Stimulated activated naive CD4-positive, alpha-beta T cell treated with Interleukin-2 at 50 U/mL for 16 hours (primary cell): ENCODE measurements at places on chromosomes 7 and 10.

- no peak for DNase-seq
These were observed 14.1 kb upstream of the CXCL12 start for GRCh38 chr10:44398747-44399658.

DNA sequence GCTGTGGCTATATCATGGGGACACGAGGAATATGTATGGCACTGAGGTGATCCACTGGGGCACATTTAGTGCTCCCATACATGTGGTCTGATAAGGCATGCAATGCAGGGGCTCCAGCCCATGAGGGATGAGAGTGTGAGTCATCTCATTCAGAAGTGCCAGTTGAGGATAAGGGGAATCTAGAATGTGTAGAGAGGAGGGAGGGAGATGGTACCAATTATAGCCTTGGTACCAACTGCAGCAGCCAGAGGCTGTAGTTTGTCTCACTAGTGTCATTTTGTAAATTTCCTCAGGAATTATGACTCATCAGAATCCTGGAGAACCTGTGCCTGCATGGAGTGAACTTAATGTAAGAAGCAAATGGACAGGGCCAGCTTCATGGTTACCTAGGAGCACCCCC lies 46.2 kb downstream of the LAMB4 start:
- DNase-seq = no peak

DNA sequence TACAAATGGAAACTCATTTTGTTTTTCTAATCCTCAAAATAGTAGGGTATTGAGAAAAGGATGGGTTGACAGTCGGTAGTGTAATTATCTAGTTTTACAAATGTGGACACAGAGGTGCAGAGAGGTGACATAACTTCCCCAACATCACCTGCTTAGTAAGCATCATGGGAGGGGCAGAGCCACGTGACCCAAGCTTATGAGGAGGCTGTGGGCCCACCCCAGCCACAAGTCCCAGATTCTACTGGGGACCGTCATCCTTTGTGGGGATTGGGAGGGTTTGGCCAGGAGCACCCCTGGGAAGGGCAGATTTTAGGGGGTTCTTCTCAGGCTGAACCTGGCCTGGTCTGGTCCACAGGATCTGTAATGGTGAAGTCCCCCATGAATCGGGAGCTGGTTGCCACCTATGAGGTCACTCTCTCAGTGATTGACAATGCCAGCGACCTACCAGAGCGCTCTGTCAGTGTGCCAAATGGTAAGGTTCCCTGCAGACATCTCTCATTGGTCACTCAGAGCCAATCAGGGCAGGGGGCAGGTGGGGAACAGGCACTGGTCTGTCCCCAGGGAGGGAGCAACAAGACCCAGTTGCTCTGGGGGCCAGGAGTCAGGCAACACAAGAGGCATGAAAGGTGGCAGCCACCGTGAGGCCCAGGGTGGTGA lies 23.6 kb upstream of the VSIR start:
- no peak for DNase-seq

- no peak for DNase-seq
These were observed 237.4 kb downstream of the FOXP2 start for GRCh38 chr7:114652041-114652440.

DNA sequence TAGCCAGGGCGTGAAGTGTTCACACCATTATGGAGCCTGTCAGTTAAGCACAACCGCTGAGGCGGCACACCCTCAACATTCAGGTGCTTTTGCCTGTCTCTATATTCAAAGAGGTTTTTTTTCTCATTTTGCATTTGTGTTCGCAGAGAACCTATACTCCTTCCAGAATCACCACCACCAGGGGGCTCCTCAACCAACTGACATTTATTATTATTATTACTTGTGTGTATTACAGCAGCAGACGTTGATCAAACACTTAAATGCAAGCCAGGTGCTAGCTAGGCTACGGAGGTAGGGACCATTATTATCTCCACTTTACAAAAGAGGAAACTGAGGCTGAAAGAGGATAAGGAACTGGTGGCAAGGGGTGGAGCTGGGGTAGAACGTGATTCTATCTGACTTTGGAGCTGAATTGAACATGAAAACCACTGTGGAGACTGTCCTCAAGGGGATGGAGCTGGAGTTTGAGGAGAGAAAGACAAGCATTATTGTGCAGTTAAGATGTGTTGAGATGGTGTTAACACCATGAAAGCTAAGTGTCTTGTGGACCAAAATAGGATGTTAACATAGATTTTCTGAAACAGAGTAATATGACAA lies 133.8 kb upstream of the PLXNA4 start:
- peak; percentile 7 for DNase-seq

DNA sequence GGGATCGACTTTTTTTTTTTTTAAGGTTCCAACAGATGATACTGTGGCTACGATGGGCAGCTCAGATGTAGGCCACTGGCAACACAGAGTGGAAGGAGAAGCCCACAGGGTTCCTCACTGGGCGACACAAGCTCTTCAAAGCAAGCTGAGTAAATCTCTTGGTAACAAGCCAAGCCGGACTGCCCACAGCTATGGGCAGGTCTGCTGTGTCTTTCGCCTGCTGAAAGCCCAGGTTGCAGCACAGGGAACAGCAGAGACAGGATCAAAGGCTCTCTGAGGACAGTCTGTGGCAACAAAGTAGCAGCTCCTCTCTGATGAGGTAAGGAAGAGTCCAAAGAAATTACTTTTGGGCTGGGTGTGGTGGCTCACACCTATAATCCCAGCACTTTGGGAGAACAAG lies 83.6 kb downstream of the KCNMA1 start:
- DNase-seq = no peak

GRCh38 chr10:84007482-84007881 lies 131.8 kb upstream of the GHITM start:
- DNase-seq = no peak

GRCh38 chr7:130095812-130096211 lies 25.5 kb downstream of the KLHDC10 start:
- DNase-seq = no peak

GRCh38 chr10:16949816-16950215 lies 132.6 kb upstream of the RSU1 start:
- DNase-seq = no peak

GRCh38 chr10:49255883-49256282 lies 43.1 kb upstream of the C10orf71 start:
- no peak for DNase-seq

- DNase-seq = no peak
These were observed 321.6 kb downstream of the TNS3 start for GRCh38 chr7:47260270-47260669.

DNA sequence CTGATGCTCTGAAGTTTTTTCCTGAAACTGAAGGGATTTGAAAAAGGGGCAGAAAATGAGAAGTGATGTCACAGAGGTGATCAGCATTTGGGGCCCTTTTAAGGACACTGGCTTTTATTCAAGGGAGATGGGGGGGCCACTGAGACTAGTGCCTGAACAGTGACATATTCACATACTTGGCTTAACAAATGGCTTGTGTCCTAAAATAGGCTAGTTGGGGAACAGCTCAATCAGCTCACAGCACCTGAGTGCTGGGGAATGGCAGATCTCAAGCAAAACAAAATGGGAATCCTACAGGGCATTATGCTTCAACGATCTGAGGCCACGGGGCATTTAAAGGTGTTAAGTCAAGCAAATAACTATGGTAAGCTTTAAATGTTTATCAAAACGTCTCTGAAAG lies 90.1 kb downstream of the UBE2H start:
- no peak for DNase-seq

GRCh38 chr7:121273467-121274167 lies 55.2 kb upstream of the WNT16 start:
- DNase-seq = no peak

- DNase-seq = no peak
These were observed 200.3 kb downstream of the LSM5 start for GRCh38 chr7:32289651-32290414.

- DNase-seq = no peak
These were observed 219.7 kb upstream of the PRSS1 start for GRCh38 chr7:142529591-142529990.

DNA sequence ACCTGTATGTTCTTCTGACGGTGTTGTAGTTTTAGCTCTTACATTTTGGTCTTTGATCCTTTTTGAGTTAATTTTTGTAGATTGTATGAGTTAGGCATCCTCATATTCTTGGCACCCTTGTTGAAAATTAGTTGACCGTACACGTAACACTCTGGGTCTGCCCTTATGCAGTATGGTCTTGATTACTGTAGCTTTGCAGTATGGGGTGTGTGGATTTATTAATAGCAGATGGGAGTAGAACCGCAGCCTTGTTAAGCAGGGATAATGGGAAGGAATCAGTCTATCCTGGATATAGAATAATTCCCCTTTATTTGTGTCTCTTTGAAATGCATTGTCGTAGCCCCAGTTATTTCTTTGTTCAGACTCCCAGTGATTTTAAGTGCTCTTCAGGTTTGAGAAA lies 95.5 kb downstream of the UBE3C start:
- no peak for DNase-seq

GRCh38 chr10:47025540-47026300 lies 114.5 kb downstream of the PTPN20 start:
- no peak for DNase-seq

GRCh38 chr7:43943417-43944187 lies 17.4 kb downstream of the UBE2D4 start:
- no peak for DNase-seq

GRCh38 chr10:50855015-50855414 lies 30.4 kb downstream of the A1CF start:
- no peak for DNase-seq

DNA sequence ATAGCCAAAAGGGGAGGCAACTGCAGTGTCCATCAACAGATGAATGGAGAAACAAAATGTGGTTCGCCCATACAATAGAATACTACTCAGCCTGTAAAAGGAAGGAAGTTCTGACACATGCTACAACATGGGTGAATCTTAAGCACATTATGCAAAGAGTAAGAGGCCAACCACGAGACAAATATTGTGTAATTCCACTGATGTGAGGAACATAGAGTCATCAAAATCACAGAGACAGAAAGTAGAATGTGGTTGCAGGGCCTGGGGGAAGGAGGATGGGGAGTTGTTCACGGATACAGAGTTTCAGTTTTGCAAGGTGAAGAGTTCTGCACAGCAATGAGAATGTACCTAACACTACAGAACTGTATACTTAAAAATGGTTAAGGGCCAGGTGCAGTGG lies 13.7 kb upstream of the C10orf71 start:
- DNase-seq = no peak

GRCh38 chr7:120864141-120864900 lies 6.4 kb upstream of the TSPAN12 start:
- DNase-seq = no peak

DNA sequence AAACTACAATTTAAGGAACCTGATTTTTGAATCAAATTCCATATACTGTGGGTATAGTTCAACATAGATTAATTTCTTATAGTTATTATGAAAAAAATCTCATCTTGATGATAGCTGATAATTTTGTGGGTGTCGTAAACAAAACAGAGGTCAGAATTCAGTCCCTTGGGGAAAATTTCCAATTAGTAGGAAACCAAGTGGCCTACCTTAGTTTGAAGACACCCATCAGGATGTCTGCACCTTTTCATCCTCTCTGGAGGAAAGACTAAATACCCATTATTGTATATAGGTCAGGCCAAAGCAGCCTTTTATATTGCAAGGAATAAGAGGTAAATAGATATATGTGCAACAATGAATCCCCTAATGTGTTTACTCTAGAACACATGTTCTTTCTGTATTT lies 6.4 kb downstream of the IKZF1 start:
- DNase-seq = no peak

- no peak for DNase-seq
These were observed 22.6 kb downstream of the CSGALNACT2 start for GRCh38 chr10:43160921-43161255.

- no peak for DNase-seq
These were observed 44.1 kb downstream of the HTR7 start for GRCh38 chr10:90813594-90814365.

GRCh38 chr7:149022756-149023360 lies 5.4 kb downstream of the PDIA4 start:
- DNase-seq = no peak
